Activated T-cell treated with anti-CD3 and anti-CD28 coated beads, Interleukin-2, amount 50 U/mL, for 72 hours (primary cell): ENCODE measurements at places on chromosomes 5 and 9. TPM values are rescaled to one million over a fixed set of nuclear protein-coding genes. Genes with fewer than 3 reads are reported as not detected.

- peaks cover 27% of the 10 kb centered on the region for H3K4me1 ChIP-seq
- no peaks in the 10 kb centered on the region for H3K36me3 ChIP-seq
- no peak overlapping the region for H3K4me3 ChIP-seq
- no peak for DNase-seq
Observed at GRCh38 chr9:130661451-130662098, 2.8 kb upstream of the PRDM12 start.

DNA sequence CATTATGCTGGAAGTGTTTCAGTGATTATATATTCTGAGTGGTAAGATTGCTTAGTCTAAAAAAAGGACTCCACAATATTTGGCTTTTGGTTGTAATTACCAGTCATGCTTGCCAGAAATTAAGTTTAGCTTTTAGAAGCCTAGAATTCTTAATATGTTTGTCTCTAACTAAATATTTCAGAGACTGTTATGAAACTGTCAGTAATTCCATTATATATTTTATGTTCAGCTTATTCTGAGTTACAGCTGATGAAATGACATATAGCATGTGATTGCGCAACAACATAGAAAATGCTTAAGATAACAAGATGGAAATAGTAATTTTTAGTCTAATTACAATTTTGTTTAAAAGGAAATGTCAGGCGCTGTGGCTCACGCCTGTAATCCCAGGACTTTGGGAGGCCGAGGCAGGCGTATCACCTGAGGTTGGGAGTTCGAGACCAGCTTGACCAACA is 44.2 kb downstream of the KIAA1958 start:
- no peak overlapping the region for H3K27ac ChIP-seq
- H3K27me3 ChIP-seq, result no peaks in the 10 kb centered on the region
- H3K36me3 ChIP-seq, result no peaks in the 10 kb centered on the region

DNA sequence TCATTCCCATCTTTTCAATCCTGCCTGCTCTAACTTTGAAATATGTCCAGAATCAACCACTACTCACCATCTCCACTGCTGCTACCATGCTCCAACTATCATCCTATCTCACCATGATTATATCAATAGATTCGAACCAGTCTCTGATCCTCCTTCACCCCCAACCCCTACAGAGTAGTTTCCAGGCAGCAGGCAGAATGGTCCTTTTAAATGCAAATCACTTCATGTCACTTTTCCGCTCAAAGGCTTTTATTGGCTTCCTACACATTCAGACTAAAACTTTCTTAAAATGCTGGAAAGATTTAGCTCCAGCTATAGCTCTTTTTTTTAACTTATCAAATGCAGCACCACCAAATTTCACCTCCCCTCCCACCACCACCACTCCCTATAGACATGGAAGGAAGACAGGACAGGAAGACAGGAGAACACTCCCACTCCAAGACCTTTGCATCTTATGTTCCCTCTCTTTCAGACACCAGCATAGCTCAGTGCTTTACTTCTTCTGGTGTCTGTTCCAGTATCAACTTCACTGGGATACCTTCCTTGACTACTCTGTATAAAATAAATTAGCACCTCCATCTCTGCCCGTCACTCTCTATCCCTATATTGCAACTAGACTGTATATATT is 9.9 kb upstream of the PPP2R2B start:
- H3K27ac ChIP-seq, result no peak overlapping the region
- H3K4me1 ChIP-seq, result no peaks in the 10 kb centered on the region
- no peaks in the 10 kb centered on the region for H3K27me3 ChIP-seq
- H3K4me3 ChIP-seq, result no peak overlapping the region
- no peak for DNase-seq

- no peak for DNase-seq
- H3K4me3 ChIP-seq, result no peak overlapping the region
- H3K36me3 ChIP-seq, result no peaks in the 10 kb centered on the region
- H3K27me3 ChIP-seq, result no peaks in the 10 kb centered on the region
Observed at GRCh38 chr9:101126556-101126955, 98.0 kb downstream of the PLPPR1 start.

DNA sequence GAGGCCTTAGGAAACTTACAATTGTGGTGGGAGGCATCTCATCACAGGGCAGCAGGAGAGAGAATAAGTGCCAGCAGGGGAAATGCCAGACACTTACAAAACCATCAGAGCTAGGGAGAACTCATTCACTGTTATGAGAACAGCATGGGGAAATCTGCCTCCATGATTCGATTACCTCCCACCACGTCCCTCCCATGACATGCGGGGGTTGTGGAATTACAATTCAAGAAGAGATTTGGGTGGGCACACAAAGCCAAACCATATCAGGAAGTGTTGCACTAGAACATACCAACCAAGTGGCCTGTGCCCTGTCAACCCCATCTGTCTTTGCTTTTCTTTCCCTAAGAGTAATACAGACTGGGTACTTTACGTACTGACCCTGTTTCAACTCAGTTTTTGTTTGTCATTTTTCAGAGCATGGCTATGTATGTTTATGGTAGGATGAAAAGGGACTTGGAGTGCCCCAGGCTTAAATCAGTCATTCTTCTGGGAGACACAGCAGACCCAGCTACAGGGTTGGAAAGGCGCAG is 58.3 kb upstream of the TGFBR1 start:
- H3K4me3 ChIP-seq, result no peak overlapping the region
- peaks cover 8% of the 10 kb centered on the region for H3K36me3 ChIP-seq
- peaks cover 29% of the 10 kb centered on the region for H3K4me1 ChIP-seq
- no peaks in the 10 kb centered on the region for H3K27me3 ChIP-seq

DNA sequence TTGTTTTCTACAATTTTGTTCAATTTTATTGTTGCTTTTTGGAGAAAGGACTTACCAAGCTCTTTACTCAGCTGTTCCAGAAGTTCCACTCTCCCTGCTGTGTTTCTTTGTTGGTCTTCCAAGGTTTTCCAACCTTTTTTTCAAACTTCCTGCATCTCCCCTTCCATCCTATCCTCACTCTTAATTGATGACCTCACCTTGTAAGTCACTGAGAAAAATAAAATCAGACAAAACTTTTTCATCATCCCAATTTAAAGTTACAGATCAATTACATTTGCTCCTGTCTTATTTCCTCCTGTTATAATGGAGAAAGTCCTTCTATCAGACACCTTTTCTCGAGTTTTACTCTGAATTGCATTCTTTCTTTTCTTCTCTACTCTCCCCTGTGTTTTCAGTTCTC is 121.1 kb downstream of the DMXL1 start:
- no peak for DNase-seq
- H3K4me1 ChIP-seq, result no peaks in the 10 kb centered on the region
- H3K27me3 ChIP-seq, result no peaks in the 10 kb centered on the region

DNA sequence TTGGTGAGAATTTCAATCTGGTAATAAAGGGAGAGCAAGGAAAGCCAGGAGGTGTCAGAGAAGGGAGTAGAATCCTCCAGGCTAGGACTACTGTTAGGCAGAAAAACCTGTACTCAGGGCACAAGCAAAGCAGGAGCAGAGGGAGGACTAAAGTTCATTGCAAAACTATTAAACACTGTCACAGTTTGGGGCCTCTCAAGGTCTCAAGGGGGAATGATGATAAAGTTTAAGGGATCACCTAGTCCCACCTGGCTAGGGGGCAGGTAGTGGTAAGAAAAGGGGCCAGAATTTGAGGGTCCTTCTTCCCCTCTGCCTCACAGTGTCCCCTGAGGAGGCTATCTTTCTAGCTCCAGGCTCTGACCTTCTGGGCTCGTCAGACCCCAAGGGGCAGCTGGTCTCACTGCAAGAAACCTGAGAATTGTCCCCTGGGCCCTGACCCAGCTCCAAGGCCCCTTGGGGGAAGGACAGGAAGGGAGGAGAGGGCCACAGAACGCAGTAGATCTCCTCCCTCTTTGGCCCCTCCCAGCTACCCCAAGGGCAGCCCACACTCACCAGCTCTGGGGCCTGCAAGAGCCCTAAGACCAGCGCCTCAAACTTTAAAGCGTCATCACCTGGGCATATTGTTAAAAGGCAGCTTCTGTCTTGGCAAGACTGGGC is 974 bp downstream of the CCDC69 start:
- peak overlapping the region; percentile 84 for H3K27ac ChIP-seq
- H3K4me3 ChIP-seq, result peak overlapping the region; percentile 80
- DNase-seq, result peak; percentile 74
- no peaks in the 10 kb centered on the region for H3K27me3 ChIP-seq
- H3K36me3 ChIP-seq, result peaks cover 5% of the 10 kb centered on the region

- no peaks in the 10 kb centered on the region for H3K4me1 ChIP-seq
- no peak overlapping the region for H3K4me3 ChIP-seq
- H3K27ac ChIP-seq, result no peak overlapping the region
- no peak for DNase-seq
- H3K36me3 ChIP-seq, result no peaks in the 10 kb centered on the region
Observed at GRCh38 chr9:100459963-100460362, 13.0 kb upstream of the TMEFF1 start.

GRCh38 chr9:16801871-16802466 is 68.5 kb downstream of the BNC2 start:
- H3K4me1 ChIP-seq, result no peaks in the 10 kb centered on the region
- no peaks in the 10 kb centered on the region for H3K36me3 ChIP-seq
- H3K4me3 ChIP-seq, result no peak overlapping the region
- no peaks in the 10 kb centered on the region for H3K27me3 ChIP-seq
- H3K27ac ChIP-seq, result no peak overlapping the region

DNA sequence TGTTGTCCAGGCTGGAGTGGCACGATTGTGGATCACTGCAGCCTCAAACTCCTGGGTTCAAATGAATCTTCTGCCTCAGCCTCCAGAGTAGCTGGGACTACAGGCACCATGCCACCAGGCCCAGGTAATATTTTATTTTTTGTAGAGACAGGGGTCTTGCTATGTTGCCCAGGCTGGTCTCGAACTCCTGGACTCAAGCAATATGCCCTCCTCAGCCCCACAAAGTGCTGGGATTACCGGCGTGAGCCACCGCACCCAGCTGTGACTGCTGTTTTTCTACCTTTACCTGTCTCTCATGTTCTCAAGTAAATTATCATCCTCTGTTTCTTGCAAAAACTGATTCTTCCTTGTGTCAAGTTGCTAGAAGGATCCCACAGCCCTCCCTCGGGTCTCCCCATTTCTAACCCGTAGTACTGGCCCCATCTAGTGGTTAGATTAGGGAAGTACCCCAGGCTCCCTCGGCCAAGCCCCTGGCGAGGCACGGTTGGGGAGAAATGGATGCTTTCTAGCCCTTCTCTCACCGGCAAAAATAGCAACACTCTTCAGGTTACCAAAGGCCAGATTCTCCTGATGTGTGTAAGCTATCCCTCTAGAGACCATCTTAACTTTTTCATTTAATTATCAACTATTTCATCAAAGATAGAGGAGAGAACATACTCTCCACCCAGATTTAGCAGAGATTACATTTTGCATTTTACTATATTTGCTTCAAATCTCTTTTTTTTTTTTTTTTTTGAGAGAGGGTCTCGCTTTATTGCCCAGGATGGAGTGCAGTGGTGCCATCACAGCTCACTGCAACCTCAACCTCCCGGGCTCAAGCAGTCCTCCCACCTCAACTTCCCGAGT is 19.2 kb upstream of the TOR1B start:
- H3K4me3 ChIP-seq, result no peak overlapping the region
- peak; percentile 86 for DNase-seq
- H3K27ac ChIP-seq, result no peak overlapping the region
- no peaks in the 10 kb centered on the region for H3K36me3 ChIP-seq
- H3K27me3 ChIP-seq, result peaks cover 15% of the 10 kb centered on the region

DNA sequence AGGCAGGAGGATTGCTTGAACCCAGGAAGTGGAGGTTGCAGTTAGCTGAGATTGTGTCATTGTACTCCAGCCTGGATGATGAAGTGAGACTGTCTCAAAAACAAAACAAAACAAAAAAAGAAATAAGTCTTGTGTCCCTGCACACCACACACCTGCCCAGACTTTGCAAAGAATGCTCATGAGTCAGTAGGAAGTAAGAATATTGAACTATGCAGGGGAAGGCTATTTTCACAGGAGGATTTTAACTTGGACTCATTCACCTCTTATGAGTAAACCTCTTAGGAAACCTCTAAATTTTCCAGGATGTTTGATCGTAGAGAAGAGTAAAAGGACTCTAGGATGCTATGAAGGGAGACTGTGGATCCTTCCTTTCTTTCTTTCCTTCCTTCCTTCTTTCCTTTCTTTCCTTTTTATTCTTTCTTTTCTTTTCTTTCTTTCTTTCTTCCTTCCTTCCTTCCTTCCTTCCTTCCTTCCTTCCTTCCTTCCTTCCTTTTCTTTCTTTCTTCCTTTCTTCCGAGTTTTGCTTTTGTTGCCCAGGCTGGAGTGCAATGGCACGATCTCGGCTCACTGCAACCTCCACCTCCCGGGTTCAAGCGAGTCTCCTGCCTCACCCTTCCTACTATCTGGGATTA is 96.7 kb upstream of the CLINT1 start:
- H3K27ac ChIP-seq, result no peak overlapping the region
- H3K27me3 ChIP-seq, result peaks cover 5% of the 10 kb centered on the region
- no peak overlapping the region for H3K4me3 ChIP-seq
- no peaks in the 10 kb centered on the region for H3K36me3 ChIP-seq

- peaks cover 30% of the 10 kb centered on the region for H3K4me1 ChIP-seq
- peak overlapping the region; percentile 11 for H3K4me3 ChIP-seq
- no peak for DNase-seq
- H3K36me3 ChIP-seq, result peaks cover 4% of the 10 kb centered on the region
- H3K27me3 ChIP-seq, result no peaks in the 10 kb centered on the region
- H3K27ac ChIP-seq, result peak overlapping the region; percentile 76
Observed at GRCh38 chr9:19975499-19975898, 186.7 kb upstream of the SLC24A2 start.

- H3K36me3 ChIP-seq, result peaks cover under 1% of the 10 kb centered on the region
- no peaks in the 10 kb centered on the region for H3K27me3 ChIP-seq
- H3K4me1 ChIP-seq, result no peaks in the 10 kb centered on the region
- H3K27ac ChIP-seq, result no peak overlapping the region
- H3K4me3 ChIP-seq, result no peak overlapping the region
Observed at GRCh38 chr5:43711496-43711895, 108.5 kb downstream of the NNT start.

- DNase-seq, result no peak
- H3K36me3 ChIP-seq, result no peaks in the 10 kb centered on the region
- H3K27ac ChIP-seq, result no peak overlapping the region
- H3K27me3 ChIP-seq, result no peaks in the 10 kb centered on the region
- H3K4me3 ChIP-seq, result no peak overlapping the region
- no peaks in the 10 kb centered on the region for H3K4me1 ChIP-seq
Observed at GRCh38 chr5:143749581-143750205, 62.3 kb upstream of the HMHB1 start.

DNA sequence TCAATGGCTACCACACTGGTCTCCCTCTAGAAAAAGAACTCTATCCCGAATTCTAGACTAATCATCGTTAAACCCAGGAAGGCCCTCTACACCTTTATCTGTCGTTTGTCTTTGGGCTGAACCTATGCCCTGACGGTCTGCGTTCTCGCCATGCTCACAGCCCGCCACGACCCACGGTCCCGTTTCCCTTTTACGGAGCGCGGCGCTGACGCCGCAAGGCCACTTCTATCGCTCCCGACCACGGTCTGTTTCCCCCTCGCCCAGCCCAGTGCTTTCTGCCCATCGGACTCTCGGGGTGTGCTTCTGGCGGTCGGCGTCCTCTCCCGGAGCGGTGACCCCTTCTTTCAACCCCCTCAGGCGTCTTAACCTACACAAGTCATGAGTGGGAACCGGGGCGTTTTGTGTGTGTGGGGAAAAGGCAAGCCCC is 974 bp downstream of the C9orf40 start:
- no peaks in the 10 kb centered on the region for H3K27me3 ChIP-seq
- H3K27ac ChIP-seq, result peak overlapping the region; percentile 81
- peak overlapping the region; percentile 89 for H3K4me3 ChIP-seq
- H3K4me1 ChIP-seq, result peaks cover 42% of the 10 kb centered on the region
- H3K36me3 ChIP-seq, result peaks cover 9% of the 10 kb centered on the region

Gene SLC23A1
- 2.8 TPM for total RNA-seq

Gene SURF1
- total RNA-seq, result 32.7 TPM

Gene ZNF474
- total RNA-seq, result not detected

Gene CBY3
- 0.44 TPM for total RNA-seq
